ENCODE measurements at places on chromosomes 11 and 22.

DNA sequence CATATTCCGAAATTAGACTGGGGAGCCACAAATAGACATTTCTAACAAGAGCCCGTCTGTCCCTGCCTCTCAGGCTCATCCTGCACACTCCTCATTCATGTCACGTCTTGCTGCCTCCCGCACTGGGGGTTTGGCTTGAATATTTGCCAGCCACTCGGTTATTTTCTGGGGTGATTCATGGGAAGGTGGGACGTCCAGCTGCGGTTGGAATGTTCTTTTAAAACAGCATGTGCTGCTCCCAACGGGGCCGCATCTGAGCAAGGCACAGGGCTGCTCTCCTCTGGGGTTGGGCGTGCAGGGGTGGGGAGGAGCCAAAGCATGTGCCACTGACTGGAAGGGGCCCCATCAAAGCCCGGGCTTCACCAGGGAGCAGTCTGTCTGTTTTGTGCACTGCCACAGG lies 25.9 kb upstream of the SLC5A4 start:
- no peak for DNase-seq

- DNase-seq: no peak
These were observed 16.1 kb downstream of the RRAS2 start for GRCh38 chr11:14342906-14343305.

DNA sequence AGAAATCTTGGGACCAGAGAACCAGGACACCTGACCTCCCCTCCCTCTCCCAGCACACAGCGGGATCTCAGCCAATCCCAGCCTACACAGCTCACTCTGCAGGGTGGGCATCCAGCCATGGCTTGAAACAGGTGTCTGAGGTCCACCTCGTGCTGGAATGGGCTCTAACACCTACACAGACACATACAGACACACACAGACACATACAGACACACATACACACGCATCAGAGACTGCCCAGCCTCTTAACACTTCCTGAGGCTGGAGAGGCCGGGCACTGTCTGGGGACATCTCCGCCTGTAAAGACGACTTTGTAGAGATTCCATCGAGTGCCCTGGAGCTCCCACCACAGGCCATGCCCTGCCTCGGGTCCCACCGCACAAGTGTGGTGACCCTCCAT lies 36.7 kb downstream of the CAPN1 start:
- DNase-seq: no peak

GRCh38 chr11:83115551-83115950 lies 41.4 kb upstream of the PCF11 start:
- DNase-seq: no peak

DNA sequence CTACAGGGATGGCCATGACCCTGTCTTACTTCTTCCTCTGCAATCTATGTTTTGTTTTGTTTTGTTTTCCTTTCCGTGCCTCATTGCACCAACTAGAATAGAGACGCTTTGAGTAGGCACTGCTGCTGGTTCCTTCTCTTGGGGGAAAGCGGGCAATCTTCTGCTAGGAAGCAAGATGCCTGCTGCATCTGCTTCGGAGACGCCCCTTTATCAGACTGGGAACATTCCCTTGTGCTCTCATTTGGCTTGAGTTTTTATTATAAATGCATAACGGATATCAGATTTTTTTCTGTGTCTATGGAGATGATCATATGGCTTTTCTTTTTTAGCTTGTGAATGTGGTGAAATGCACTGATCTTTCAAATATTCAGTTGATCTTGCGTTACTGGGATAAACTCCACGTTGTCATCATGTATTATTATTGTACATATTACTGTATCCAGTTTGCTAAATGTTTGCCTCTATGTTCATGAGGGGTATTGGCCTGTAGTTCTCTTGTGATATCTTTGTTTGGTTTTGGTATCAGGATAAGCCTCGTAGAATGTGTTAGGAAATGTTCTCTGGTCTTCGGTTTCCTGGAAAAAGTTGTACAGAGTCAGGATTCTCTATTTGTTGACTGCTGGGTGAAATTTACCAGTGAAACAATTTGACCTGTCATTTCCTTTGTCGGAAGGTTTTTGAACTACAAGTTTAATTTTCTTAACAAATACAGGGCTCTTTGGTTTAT lies 23.4 kb upstream of the KRTAP5-6 start:
- DNase-seq: no peak

GRCh38 chr22:36409911-36410756 lies 22.4 kb upstream of the MYH9 start:
- no peak for DNase-seq

DNA sequence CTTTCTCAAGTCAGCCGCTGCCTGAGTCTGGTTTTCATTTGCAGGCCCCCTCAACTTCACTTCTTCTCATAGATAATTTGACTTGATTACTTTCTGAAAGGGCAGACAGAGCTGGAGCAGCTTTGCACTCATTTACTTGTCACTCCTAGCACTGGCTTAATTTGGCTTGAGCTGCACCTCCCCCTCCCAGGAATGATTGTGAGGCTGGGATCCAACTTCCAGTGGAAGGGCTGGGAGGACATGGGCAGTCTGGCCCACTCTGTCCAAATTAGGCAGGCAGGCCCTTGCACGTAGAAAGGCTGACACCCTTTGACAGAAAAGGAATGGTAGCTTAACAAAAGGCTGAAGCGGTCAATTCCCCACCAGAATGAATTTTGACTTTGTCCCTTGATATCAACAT lies 453.9 kb downstream of the ETS1 start:
- DNase-seq: no peak

- DNase-seq: peak; percentile 39
These were observed 39.2 kb upstream of the IGLL5 start for GRCh38 chr22:22848364-22848866.

DNA sequence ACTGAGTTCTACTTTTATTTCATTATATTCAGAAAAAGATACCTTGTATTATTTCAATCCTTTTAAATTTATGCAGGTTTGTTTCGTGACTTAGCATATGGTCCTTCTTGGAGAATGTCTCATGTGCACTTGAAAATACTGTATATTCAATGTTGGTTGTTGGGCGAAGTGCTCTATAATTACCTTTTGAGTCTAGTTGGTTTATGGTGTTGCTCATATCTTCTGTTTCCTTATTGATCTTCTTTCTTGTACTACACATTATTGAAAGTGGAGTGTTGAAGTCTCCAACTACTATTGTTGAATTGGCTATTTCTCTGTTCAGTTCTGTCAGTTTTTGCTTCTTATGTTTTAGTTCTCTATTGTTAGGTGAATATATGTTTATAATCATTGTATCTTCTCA lies 90.4 kb downstream of the KCNQ1OT1 start:
- no peak for DNase-seq

GRCh38 chr11:122872046-122872445 lies 10.5 kb upstream of the JHY start:
- no peak for DNase-seq

GRCh38 chr22:25393121-25393805 lies 171.2 kb upstream of the GRK3 start:
- DNase-seq: no peak

DNA sequence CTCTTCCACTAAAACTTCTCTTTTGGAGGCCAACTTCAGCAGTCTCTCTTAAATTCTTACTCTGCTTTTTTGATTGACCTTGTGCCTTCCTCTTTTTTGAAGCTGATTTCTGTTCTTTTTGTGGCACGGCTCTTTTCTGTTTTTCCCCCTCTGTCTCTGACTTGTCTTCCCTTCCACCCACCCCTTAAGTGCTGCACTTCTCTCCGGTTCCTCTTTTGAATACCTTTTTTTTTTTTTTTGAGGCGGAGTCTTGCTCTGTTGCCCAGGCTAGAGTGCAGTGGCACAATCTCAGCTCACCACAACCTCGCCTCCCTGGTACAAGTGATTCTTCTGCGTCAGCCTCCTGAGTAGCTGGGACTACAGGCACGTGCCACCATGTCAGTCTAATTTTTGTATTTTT lies 211.9 kb downstream of the BLID start:
- DNase-seq: no peak

DNA sequence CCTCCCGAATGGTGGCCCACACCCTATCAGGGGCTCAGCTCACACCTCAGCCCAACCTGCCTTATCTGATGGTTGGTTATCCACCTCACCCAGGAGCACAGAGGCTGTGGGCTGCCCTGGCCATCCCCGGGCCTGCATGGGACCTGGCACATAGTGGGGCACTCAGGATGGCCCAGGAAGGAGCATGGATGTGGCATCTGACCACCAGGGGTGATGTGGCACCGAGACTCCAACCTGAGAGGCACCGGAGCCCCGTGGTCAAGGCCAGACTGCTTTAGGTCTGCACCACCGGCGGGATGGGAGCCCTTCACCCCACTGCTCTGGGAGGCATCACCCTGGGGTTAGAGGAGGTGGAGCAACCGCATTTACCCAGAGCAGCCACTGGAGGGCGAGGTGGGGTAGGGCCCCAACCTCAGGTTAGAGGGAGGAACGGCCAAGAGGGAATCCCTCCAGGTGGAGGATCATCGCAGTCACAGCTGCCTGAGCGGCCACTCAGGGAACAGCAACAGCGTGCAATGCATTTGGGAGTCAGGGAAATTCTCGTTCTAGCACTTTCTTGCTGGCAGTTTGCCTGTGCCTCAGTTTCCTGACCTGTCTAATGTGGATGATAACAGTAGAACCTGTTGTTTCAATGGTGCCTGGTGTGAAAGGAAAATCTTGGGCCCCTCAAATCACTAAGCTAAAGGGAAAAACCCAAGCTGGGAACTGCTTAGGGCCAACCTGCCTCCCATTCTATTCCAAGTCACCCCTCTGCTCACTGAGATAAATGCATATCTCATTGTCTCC lies 52.9 kb upstream of the CARS1 start:
- DNase-seq: peak; percentile 11

GRCh38 chr11:132312701-132313111 lies 942.3 kb downstream of the NTM start:
- DNase-seq: no peak

DNA sequence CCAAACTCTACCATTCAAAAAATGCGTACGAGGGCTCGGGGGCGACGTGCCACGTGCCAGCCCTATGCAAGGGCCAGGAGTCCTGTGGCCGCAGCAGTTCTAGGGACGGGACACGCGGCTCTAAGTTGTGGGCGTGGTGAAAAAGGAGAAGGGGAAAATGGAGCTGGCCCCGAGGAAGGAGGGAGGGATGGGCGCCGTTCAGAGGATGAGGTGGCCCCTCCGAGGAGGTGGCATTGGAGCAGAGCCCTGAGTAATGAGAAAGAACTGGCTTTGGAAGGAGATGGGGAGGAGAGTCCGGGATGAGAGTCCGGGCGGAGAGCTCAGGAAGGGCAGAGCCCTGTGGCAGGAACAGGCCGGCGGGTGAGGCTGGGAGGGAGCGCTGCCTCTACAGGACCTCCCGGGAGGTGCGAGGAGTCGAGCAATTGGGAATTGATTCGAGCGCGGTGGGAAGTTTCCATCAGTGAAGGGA lies 21.0 kb downstream of the OTUB1 start:
- no peak for DNase-seq

GRCh38 chr11:2743427-2744110 lies 43.8 kb upstream of the KCNQ1OT1 start:
- DNase-seq: no peak

GRCh38 chr22:44049486-44050231 lies 25.6 kb downstream of the PARVB start:
- DNase-seq: no peak

DNA sequence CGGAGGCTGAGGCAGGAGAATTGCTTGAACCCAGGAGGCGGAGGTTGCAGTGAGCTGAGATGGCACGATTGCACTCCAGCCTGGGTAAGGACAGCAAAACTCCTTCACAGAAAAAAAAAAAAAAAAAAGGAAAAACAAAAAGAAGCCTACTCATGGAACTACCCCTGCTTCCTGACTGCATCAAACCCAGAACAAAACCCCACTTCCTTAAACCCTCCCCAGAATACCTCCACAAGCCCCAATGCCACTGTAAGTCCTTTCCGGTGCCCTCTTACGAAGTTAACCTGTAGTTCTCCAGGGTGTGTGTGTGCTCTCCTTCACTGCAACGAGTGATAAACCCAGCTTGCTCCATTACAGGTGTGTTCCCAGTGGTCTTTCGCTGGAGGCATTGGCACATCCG lies 8.6 kb upstream of the TOLLIP start:
- no peak for DNase-seq

GRCh38 chr11:27571154-27571810 lies 64.7 kb upstream of the LIN7C start:
- no peak for DNase-seq

GRCh38 chr11:73195191-73196007 lies 22.7 kb upstream of the P2RY2 start:
- no peak for DNase-seq

GRCh38 chr22:36141481-36141880 lies 19.1 kb downstream of the APOL3 start:
- DNase-seq: no peak

GRCh38 chr11:120615391-120615790 lies 103.8 kb downstream of the GRIK4 start:
- no peak for DNase-seq

DNA sequence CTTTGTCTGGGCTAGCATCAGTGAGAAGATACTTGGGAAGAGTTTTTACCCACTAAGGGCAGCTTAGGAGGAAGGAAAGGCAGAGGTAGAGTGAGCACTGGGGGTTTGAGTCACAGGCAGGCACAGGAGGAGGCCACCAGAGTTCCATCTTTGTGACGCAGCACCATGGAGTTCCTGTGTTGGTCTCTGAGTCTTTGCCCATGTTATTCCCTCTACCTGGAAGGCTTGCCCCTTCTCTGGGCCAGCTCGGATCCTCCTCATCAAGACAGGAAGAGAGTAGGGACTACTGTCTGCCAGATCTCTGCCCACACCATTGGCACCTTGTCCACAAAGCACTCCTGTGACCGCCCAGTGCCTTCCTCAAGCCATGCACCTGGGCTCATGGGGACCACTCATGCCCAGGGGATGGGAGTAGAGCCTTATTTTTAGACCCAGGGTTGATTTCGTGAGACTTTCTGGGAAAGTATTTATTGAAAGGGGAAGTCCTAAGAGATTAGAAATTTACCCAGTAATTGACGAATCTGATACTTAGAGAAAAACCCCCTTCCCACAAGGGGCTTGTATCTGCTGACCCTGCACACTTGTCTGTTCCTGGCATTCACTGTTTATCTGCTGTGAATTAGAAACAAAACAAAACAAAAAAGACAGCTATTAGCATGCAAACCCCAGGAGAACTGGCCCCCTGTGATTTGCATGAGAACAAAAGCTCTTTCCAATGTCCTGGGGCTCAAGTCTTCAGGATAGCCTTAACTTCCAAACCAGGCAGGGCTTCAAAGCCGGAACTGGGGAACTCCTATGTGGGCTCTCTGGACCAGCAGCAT lies 35.9 kb upstream of the MYEOV start:
- no peak for DNase-seq
